ENCODE measurements at places on chromosomes 6 and 20.

GRCh38 chr6:41818271-41819054 lies 31.0 kb downstream of the TOMM6 start:
- DNase-seq = no peak

DNA sequence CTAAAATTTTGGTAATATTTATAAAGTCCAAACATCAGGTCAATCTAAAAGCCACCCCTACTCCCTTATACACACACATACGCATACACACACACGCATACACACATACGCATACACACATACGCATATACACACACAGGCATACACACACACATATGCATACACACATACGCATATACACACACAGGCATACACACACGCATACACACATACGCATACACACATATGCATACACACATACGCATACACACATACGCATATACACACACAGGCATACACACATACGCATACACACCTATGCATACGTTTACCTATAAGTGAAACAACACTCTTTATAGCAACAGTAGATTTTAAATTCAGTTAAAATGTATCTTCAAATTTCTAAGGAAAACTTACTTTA lies 112.8 kb upstream of the C6orf118 start:
- no peak for DNase-seq

- DNase-seq = no peak
These were observed 49.7 kb downstream of the FAM83B start for GRCh38 chr6:54896302-54896701.

DNA sequence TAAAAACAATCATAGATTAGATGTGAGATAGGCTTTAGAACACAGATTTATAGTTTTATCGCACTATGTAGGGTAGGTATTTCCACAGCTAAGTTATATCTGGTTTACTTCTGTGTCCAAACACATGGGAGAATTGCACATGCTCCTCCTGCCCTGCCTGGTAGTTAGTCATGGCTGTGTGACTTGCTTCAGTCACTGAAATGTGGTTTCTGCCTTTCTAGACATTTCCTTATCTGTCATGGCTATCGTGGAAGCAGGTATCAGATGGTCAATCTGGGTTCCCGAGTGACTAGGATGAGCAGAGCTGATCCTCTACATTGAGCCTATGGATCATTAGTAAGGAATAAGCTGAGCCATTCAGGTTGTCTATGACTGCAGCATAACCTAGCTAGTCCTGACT lies 117.8 kb upstream of the GMDS start:
- no peak for DNase-seq

GRCh38 chr20:25065625-25066338 lies 7.8 kb upstream of the ACSS1 start:
- DNase-seq = peak; percentile 31

DNA sequence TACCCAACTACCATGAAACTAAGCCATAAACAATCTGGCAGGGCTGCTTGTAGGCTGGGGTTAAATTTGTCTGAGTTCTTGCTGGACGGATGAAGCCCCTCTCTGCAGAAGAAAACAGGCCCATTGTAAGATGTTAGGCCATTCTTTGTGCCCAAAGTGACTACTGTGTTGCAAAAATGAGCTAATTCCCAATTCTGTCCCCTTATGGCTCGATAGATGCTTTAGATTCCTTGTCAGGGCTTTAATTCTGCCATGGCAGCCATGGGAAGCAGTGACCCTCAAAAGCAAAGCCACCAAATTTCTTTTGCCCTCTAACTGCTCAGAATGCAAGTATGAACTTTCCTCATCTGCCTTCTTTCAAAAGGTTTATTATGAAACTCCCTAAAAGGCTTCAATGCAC lies 45.2 kb downstream of the LAMA4 start:
- DNase-seq = no peak

DNA sequence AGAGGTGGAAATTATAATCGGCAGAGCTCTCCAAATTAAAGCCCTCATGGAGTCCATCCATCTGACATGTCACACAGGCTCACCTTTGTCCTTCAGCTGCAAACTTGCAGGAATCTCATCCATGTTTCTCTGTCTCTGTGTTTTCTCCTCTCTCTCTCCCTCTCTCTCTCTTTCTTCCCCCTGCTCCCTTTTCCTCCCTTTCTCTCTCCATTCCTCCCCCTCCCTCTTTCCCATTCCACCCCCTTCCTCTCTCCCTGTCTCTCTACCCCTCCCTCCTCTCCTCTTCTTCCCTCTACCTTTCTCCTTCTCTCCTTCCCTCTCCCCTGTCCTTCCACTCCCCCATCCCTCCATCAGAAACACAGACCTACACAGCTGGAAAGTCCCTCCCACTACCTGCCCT lies 6.8 kb downstream of the NCR2 start:
- DNase-seq = no peak

DNA sequence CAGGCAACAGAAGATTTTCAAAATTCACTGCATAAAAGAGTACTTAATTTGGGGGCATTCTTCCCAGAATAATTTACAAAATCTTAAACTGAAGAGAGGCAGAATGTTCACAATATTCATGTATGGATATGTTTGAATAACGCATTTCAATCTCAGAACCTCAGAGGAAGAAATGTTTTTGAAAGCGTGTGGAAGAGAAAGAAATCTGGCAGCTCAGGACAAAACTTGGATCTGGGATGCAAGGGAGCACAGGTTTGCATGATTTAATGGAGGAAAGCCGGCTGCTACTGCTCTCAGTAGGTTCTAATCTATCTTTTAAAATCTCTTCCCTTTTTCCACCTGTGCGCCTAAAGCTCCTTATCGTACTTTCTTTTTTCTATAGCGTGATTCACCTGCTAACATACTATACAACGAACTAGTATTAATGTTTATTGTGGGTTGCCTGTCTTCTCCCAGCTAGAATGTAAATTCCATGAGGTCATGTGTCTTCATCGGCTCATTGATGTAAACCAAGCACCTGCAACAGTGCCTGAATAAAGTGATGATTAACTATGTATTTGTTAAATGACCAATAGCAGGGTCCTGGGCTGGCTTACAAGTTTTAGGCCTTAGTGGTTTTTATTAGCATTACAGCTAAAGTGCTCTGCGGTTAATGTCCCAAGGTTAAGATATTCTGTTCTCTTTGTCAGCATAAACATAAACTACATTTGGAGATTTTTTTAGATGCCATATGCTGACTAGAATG lies 15.3 kb downstream of the PRL start:
- DNase-seq = no peak

DNA sequence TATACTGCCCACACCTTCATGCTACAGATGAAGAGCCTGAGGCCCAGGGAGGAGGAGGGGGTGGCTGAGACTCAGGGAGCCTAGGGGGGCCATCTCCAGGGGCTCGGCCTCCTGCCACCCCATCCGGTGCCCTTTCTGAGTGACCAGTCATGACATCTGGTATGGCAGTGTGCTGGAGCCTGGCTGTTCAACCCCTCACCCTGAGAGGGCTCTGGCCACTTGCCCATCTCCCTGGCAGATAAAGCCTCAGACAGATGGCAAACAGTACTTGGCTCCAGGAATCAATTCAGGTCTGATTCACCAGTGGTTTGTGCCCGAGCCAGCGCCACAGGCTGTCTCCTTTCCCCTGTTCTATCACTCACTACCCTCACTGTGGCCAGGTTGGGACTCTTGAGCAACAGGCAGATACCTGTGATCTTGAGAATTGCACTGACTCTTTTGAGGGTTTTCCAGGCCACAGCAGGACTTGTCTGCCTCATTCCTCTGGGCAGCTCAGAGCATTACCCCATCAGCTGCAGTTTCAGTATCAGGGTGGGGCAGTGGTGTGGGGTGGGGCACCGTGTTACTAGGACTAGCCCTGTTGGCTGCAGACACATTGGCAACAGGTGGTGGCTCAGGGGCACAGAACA lies 22.8 kb downstream of the SRSF3 start:
- DNase-seq = peak; percentile 23

DNA sequence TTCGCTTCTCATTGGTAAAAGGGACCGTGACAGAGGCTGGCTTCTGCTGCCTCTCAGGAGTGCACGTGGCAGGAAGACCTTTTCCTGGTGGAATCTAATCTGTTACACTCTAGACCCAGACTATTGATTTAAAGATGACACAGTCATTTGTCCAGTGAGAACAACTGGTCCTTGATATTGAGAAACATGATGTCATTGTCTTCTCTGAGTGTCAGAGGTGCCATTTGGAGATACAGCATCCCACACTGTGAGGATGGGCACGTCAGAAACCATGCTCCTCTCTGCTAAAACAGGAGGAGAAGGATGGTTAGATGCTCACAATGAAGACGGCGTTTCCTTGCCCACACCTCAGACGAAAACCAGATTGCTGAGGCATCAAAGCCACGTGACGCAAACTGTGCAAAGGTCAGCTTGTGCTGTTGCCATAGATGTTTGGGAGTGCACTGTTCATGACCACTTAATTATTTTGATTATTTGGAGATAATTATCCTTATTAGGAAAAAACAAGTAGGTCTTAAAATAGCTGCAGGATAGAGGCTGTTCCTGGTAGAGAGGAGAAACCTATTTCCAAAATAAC lies 169.0 kb downstream of the SMOC2 start:
- DNase-seq = no peak

DNA sequence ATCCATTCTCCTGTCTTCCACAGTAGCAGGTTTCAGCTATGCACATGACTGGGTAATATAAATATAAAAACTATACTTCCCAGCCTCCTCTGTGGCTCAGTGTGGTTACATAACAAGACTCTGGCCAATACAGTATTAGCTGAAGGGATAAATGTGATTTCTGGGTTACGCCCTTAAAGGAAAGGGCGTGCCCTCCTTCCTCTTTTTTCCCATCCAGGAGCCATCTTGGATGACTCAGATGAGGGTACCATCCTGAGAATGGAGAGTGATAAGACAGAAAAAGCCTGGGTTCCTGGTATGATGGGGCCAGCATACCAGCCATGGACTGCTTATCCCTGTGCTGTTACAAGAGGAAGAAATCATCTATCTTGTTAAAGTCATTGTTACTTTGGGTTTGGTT lies 123.3 kb downstream of the NFATC2 start:
- no peak for DNase-seq

DNA sequence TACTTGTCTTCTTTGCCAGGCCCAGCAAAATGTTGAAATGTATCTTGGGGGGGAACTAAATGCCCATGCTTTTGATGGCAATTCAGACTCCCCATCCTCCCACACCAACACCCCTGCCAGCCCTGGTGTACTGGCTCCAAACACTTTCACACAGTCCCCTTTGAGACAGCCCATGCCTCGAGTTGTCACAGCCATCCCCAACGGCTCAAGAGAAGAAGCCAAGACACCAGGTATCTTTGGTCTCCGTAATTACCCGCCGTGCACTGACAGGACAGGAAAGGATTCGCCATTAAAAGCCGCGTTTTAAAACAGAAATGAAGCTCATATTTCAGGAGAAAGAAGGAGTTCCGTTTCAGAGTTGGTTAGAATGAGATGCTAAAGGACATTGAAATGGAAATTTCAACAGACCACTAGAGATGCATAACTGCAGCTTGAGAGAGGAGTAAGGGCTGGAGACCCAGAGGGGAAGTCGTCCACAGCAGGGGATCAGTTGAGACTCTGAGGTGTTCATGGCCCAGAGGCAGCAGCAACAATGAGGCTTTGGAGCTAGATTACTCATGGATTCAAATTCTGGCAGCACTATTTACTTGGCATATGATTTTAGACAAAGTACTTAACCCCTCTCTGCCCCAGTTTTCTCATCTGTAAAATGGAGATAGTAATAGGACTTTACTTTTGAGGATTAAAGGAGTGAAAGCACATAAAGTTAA lies 63.5 kb upstream of the ADGRF1 start:
- DNase-seq = no peak

DNA sequence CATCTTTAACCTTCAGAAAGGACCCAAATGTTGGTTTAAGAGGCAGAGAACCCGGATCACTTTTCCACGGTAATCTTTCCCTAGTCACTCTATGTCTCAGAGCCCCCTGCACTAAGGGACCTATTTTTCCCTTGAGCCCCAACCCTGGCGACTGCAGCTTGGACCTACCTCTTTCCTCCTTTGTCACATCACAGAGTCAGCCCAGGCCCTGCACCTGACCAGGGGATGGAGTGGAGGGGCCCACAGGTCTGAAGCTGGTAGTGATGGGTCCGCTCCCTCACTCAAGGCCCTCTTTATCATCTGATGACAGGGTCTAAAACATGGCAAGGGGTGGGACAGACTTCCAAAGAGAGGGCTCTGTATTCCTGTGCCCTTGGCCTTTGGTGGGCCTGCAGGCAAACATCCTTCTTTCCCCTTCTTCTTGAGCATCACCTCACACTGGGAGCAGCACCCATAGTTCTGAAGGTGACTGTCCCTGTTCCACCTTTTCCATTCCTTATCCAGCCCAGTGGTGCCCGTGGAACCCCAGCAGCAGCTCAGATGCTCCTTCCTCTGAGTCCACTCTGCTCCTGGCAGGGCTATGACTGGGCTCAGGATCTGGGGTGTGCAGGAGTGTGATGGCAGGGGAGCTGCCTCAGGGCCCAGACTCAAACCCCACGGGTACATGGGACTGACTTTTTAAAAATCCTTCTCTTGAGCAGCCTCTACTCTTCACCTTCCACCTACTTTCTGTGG lies 6.3 kb downstream of the RAET1L start:
- no peak for DNase-seq

DNA sequence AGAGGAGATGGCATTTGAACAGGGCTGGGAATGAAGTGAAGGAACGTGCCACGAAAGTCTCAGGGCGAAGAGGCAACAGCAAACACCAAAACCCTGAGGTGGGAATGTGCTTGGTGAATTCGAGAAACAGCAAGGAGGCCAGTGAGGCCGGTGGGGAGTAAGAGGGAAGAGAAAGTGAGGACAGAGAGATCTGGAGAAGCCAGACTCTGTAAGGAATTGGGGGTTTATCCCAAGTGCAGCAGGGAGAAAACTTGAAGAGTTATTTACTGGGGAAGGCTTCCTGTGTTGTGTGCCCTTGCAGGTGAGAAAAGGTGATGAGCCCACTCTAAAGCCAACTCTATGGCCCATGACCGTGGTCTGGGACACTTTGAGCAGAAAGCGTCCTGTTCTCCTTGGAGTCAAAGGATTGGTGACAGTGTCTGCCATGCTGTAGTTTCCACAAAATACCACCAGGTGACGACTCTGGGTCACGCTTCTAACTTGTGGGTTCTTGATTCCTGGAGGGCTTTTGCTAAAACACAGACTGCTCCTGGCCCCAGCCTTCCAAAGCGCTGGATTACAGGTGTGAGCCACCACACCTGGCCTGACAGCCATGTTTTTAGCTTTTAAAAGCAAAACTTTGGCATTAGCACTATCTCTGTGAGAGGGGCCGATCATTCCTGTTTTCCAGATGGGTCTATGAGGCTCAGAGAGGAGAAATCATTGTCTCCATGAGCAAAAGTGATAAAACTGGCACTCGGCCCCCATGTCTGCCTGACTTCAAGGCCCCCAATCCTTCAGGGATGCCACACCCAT lies 18.0 kb upstream of the CSNK2A1 start:
- DNase-seq = peak; percentile 73

DNA sequence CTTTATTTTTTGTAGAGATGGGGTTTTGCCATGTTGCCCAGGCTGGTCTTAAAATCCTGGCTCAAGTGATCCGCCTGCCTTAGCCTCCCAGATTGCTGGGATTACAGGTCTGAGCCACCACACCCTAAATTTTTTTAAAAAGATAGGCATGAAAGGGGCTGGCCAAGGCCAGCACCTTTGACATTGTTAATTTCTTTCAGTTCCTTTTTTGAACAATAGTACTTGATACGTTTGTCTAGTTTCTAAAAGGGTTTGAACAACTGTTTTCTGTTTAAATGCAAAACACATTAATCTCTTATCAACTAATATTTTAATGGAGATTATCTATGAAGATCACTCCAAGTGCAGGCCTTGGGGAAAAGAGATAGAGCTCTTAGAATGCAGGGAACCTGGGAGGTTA lies 37.6 kb upstream of the PTPRK start:
- no peak for DNase-seq

All from HCT116 (cell line).